Motor neuron (in vitro differentiated cells): ENCODE measurements at places on chromosomes 13 and 19. TPM values are rescaled to one million over a fixed set of nuclear protein-coding genes. Genes with fewer than 3 reads are reported as not detected.

Gene LPAR2
- 3.9 and 7.4 TPM in 2 replicates for total RNA-seq

Gene DCT
- 0.10 and 0.16 TPM in 2 replicates for total RNA-seq

Gene EGLN2
- total RNA-seq: 95.7 and 96.2 TPM in 2 replicates

Gene RPS28
- total RNA-seq: 876 and 921 TPM in 2 replicates

Gene PNMA8A
- 47.0 and 53.3 TPM in 2 replicates for total RNA-seq

DNA sequence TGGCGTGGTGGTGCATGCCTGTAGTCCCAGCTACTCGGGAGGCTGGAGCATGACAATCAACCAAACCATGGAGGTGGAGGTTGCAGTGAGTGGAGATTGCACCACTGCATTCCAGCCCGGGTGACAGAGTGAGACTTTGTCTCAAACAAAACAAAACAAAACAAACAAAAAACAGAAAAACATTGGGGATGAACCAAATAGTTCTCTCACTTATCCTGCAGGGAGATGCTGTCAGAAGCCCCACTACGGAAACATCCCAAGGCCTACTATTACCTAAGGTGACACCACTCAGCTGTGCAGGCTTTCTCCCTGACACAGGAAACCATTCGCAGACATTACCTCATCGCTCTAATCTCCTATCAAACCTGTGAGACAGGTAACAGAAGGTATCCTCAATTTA lies 113.5 kb downstream of the FOXO1 start:
- ATAC-seq: no peak

- ATAC-seq: no peak
These were observed 24.3 kb downstream of the LAIR2 start for GRCh38 chr19:54526972-54527371.

DNA sequence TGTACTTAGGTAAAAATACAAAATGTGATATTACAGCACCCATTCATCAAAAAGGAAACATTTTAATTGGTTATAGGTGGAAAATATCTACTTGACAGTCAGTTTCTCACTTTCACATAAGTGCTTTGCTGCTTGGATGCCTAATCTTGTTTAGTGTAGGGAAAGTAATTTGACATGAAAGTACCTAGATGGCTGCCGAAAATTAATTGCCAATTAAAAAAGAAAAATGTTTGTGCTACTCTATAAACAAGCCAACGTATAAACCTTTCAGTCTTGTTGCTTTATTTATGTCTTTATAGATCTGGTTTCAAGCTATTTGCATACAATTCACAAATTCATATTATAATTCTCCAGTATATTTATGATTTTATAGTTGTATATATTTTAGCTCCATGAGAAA lies 729.9 kb downstream of the DACH1 start:
- no peak for ATAC-seq

GRCh38 chr19:6062274-6062673 lies 48.0 kb downstream of the RFX2 start:
- ATAC-seq: no peak

DNA sequence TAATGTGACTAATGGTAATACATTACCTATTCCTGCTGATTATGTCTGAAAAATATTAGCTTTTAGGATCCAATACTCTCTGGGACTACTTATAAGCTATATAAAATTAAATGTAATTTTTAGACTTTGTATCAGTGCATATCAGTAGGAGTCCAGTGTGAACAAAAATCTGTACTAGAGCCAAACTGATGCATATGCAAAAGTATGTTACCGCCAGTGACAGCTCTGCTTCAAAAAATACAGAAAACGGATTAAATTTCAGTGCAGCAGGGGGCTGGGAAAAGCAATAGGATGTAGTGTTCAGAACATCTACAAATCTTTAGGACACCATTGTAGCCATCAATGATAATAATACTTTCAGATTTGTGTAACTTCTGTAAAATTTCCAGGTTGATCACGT lies 385.5 kb downstream of the DACH1 start:
- no peak for ATAC-seq

DNA sequence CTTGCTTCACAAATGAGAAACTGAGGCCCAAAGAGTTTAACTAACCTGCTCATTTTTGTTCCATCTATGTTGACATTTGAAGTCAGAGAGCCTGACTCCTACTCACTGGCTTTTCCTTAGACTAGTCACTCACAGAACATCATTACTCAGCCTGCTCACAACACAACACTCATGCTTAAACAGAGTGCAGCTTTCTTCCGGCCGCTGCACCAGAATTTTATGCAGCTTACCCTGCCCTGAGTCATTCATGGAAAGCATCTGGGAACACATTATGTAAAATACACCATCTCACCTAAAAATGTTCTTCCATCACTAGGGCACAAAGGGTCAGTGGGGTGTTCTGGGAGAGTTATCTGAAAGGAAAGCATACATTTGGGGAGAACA lies 303.4 kb downstream of the SPRY2 start:
- ATAC-seq: peak; percentile 79

- ATAC-seq: no peak
These were observed 240.3 kb downstream of the DCT start for GRCh38 chr13:94239135-94239534.

- ATAC-seq: no peak
These were observed 1.9 kb downstream of the KLF12 start for GRCh38 chr13:74132152-74132775.

- ATAC-seq: no peak
These were observed 4.3 kb upstream of the DUXA start for GRCh38 chr19:57171551-57172081.

- ATAC-seq: no peak
These were observed 159.5 kb downstream of the RBM26 start for GRCh38 chr13:79246578-79246949.

DNA sequence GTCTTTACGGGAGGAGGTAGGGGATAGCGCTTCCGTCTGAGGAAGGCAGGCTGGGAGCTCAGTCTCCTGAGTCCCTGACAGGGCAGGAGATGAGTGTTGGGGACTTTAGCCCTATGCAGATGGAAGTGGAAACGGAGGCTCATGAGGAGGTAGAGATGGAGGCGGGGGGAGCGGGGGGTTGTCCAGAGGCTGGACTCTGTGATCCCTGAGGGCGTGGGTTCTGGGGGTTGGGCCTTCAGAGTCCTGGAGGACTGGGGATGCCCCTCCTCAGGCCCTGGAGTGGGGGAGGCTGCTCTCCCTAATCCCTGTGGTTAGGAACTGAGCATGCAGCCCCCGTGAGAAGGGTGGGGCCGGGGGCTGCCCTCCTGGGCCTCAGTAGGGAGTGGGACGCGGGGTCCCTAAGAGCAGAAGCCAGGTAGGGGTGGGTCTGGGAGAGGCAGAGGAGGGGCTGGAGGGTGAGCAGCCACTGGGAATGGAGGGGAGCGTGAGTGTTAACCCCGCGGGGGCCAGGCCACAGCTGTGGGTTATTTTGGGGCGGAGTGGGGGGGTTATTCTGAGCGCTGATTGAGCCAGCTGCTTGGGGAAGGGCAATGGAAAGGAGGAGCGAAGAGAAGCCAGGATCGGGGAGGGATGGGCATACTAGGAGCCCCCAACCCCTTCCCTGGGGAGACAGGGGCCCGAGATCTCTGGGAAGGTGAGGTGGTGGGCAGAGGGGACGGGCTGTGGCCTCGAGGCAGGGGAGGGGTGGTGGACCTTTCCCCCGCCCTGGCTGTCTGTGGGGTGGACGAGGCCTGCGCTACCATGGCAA lies 2.8 kb downstream of the GRIN2D start:
- no peak for ATAC-seq
